ENCODE measurements at places on chromosomes 7 and 10. TPM values are rescaled to one million over a fixed set of nuclear protein-coding genes. Genes with fewer than 3 reads are reported as not detected.

The TUBB8 gene
- 0.81 TPM for polyA plus RNA-seq

The HOXA10 gene
- 1.4 TPM for polyA plus RNA-seq

The LRRTM3 gene
- polyA plus RNA-seq: 4.0 TPM

The ARPC1B gene
- 63.7 TPM for polyA plus RNA-seq

The TMEM248 gene
- 89.7 TPM for polyA plus RNA-seq

The NKX1-2 gene
- polyA plus RNA-seq: not detected

The ADAM8 gene
- 2.0 TPM for polyA plus RNA-seq

The CYP26C1 gene
- not detected for polyA plus RNA-seq

The NEUROD6 gene
- 0.12 TPM for polyA plus RNA-seq

The PDE6C gene
- 1.3 TPM for polyA plus RNA-seq
